Fibroblast of gingiva (primary cell): ENCODE measurements at places on chromosomes 4 and X.

- no peak for DNase-seq
Observed at GRCh38 chrX:101931136-101931487, 715 bp downstream of the ZMAT1 start.

DNA sequence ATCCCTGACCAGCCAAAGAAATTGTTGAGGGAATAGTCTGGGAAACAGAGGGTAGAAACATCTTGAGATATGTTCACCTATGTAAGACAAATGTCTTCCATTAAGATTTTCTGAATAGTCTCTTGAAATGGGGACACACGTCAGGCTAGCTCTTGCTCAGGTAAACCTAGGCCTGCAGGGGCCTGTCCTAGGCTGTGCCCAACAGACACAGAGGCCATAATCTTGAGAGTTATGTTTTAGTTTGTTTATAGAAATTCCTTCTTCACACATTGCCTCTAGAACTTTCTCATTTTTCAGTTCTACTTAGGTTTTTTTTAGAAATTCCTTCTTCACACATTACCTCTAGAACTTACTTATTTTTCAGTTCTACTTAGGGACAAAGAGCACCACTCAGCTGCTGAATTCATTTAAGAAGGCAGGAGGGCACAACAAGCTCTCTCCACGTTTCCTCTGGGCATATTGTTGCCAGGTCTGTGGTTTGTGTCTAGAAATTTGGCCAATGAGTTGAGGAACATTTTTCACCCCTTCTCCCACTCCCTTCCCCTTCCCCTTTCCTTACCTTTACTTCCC, 94.9 kb downstream of the ARHGAP24 start:
- DNase-seq = no peak

GRCh38 chrX:45508454-45508853, 307.8 kb upstream of the DIPK2B start:
- DNase-seq = peak; percentile 5

- DNase-seq = no peak
Observed at GRCh38 chr4:2933566-2934076, 29.6 kb downstream of the NOP14 start.

DNA sequence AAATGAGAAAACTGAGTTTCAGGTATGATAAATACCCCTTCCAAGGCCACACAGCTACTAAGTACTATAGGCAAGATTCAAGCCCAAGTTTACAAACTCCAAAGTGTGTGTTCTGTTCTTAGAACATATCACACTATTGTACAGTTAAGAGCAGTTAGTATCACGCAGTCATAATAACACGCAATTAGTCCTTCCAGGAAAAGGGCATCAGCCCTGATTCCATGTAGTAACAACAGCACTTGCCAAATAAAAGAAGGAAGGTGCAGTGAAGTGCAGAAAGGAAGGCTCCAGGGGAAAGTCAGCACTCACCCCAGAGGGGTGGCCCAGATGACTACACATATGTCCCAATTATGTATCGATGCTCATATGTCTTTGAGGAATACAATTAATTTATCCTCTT, 4.4 kb downstream of the TASL start:
- DNase-seq = no peak

- no peak for DNase-seq
Observed at GRCh38 chr4:26762650-26763049, 98.0 kb upstream of the STIM2 start.

- no peak for DNase-seq
Observed at GRCh38 chr4:143377611-143378099, 41.0 kb downstream of the GAB1 start.

GRCh38 chrX:100654261-100654660, 10.3 kb downstream of the SRPX2 start:
- DNase-seq = peak; percentile 31

- peak; percentile 1 for DNase-seq
Observed at GRCh38 chr4:89497517-89498308, 190.1 kb upstream of the GPRIN3 start.

- DNase-seq = no peak
Observed at GRCh38 chrX:11929476-11929875, 171.4 kb downstream of the MSL3 start.

DNA sequence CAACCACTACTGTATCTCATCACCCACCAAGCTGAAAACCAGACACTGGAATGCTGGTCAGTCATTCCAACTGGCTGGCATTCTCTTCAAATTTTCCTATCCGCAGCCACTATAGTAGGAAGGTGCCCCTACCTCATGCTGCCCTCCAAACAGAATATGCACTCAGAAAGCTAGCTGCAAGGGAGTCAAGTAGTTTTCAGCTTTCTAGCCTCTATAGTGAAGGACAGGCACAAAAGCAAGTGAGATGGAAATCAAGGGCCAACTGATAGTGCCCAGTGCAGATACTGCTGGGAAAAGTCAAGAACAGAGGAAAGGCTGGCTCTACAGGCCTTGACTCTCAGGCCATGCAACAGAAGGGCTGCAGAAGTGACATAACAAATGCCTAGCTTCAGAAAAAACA, 47.2 kb downstream of the BCOR start:
- DNase-seq = no peak

DNA sequence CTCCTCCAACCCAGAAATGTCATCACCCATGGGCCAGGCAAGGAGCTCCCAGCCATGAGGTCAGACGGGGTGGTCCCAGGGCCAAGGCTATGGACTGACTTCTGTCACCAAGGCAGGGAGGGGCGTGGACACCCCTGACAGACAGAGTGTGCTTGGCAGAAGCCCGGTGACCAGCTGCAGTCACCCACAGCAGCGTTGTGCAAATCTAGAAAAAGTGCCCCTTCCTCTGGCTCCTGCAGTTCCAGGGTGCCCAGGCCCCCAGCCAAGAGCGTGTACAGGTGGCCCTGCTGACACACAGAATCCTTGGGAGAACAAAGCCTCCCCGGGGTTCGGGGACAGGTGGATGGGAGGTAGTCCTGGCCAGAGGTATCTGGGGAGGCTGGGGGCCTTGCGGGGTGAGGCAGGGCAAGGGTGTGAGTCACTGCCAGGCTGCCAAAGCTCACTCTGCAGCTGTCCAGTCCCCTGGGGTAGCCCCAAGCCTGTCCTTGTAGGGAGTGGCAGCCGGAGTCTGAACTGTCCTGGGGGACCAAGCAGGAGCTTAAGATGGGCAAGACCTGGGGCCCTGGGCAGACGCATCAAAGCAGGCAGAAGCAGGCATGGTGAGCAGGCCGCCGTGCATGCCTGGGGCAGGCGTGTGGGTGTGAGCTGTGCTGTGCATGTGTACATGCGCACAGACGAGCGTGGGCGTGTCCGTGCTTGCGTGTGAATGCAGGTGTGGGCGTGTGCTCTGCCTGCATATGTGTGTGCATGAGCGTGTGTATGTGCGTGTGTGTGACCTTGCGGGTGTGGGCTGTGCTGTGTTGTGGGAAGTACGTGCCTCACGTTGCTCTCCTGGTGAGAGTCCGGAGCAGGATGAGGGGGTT, 3.3 kb downstream of the MYL5 start:
- no peak for DNase-seq

GRCh38 chr4:76003035-76003434, 4.3 kb downstream of the CXCL9 start:
- no peak for DNase-seq
